ENCODE measurements at places on chromosomes 3 and 15.

DNA sequence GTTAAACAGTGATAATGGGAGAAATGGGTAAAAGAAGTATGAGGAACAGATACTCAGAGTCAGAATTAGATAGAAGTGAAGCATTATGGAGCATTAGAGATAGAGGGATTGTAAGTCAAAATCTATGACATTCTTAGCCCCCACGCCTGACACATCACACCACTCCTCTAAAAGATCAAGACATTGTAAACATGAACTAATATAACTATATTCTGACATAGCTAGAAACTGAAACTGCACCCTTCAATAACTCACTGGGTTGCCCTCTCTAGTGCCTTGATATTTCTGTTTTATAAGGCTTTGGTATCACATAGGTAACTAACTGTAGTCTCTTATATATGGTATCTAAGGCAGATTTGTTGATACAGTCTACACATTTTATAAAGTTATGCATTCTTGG lies 684.3 kb upstream of the DPPA4 start:
- DNase-seq = no peak

DNA sequence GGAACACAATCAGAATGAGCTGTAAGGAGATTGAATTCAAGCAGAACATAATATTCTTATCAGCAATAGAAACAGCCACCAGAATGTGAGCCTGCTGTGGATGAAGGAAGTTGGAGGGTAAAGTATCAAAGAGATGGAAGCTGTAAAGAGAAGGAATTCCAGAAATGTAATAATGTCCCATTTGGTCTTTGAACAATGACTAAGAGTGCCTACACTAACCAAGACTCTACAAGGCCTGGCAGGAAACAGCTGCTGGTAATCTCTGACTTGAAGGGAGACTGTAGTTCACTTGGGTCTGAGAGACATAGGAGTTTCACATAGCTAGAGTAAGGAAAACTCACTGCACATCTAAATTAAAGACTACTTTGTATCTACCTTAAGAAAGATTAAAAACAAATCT lies 1176.0 kb upstream of the ALCAM start:
- no peak for DNase-seq

- DNase-seq = no peak
Measured at GRCh38 chr15:75720787-75721479, 8.3 kb upstream of the CSPG4 start.

- DNase-seq = peak; percentile 26
Measured at GRCh38 chr3:18119866-18120265, 305.3 kb downstream of the SATB1 start.

DNA sequence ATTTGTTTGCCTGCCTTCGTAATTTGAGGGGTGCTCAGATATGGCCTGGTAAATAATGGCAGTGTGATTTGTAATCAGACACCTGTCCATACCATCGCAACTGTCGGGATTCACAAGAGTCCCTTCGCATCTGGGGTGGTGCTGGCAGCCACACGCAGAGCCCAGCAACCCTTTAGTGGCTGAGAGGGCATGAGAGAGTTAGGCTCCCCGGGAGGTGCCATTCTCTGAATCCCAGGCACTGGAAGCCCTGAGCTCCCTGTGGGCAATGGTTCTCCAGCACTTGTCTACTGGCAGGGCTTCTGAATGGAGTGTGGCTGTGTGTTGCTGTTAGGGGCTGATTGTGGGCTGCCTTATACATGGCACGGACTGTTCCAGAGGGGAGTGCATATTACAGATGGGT lies 230.1 kb downstream of the EBLN2 start:
- no peak for DNase-seq

GRCh38 chr15:77282333-77282732 lies 137.6 kb downstream of the PEAK1 start:
- DNase-seq = peak; percentile 73

GRCh38 chr3:136929977-136930670 lies 27.7 kb upstream of the IL20RB start:
- peak; percentile 48 for DNase-seq

GRCh38 chr15:99228120-99228770 lies 21.1 kb downstream of the TTC23 start:
- no peak for DNase-seq

- no peak for DNase-seq
Measured at GRCh38 chr15:37044915-37045648, 55.3 kb downstream of the MEIS2 start.

All from AG08395 (cell line).